Cerebellar cortex (tissue), 1 donor: ENCODE measurements at places on chromosomes 4 and X.

- DNase-seq = peak; percentile 15
Measured at GRCh38 chrX:132615391-132616131, 126.7 kb upstream of the MBNL3 start.

- no peak for DNase-seq
Measured at GRCh38 chrX:15748841-15749240, 10.8 kb downstream of the CA5B start.

DNA sequence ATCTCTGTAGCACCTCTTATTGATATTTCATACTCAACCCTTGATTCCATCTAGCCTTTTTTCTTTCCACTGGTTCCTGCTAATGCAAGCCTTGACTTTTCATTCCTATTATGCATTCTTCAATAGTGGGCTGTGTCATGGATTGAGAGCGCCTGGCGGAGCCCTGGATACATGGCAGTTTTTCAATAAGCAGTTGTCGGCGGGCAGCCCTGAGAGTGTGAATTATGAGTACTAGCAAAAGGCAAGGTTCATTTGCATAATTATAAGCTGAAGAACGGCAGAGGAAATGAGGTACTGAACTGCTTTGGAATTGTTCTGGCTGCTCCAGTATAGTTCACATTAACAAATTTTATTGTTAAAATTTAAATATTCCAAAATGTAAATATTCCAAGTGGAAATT, 339.7 kb upstream of the VCX start:
- DNase-seq = no peak

GRCh38 chrX:68830419-68831404, 1.9 kb downstream of the EFNB1 start:
- no peak for DNase-seq

GRCh38 chr4:18110099-18110498, 88.5 kb upstream of the LCORL start:
- DNase-seq = no peak

DNA sequence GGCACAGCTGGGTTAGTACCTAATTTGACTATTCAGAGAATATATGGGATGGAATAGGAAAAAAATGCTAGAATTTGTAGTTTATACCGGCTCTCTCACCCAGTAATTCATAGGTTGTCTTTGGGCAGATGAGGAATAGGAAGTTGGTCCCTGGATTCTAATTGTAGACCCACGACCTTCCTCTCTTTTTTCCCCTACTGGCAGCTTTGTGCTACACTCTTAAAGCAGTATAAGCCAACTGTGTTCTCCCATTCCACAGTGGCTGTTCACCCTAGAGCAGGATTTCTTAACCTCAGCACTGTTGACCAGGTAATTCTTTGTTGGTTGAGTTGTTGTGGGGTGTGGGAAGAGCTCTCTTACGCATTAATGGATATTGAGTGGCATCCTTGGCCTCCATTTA, 92.9 kb downstream of the FNIP2 start:
- DNase-seq = no peak
